Right renal cortex interstitium (tissue), 3 donors: ENCODE measurements at places on chromosomes 1 and 21. TPM values are rescaled to one million over a fixed set of nuclear protein-coding genes. Genes with fewer than 3 reads are reported as not detected.

DNA sequence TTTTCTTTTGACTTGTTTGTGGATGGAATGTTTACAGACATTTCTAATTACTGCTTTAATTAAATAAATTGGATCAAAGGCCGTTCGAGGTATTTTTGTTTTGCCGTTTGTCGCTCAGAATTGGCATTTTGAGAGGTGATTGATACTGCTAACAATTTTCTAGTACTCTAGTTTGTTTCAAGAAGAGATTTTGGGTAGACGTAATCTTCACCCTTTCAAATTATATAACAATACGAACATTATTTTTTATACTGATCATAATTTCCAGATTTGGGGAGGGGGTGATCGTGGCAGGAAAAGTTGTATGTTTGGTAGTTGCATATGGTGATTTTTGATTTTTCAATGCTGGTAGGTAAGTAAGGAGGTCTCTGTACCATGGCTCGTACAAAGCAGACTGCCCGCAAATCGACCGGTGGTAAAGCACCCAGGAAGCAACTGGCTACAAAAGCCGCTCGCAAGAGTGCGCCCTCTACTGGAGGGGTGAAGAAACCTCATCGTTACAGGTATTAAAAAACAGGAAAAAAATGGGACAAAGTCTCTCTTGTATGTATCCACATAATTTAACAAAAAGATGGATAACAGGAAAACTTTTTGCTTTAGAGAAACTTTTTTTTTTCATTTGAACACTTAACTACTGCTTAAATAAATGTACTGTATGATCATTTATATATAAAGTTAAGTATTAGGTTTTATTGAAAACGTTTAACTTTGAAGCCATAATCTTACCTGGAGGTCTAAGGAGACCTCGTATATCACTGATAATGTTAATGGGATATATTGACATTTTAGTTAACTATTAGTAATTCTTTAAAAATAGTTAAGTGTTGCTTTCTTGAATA is 1.7 kb downstream of the H3-3A start:
- no peak for DNase-seq

DNA sequence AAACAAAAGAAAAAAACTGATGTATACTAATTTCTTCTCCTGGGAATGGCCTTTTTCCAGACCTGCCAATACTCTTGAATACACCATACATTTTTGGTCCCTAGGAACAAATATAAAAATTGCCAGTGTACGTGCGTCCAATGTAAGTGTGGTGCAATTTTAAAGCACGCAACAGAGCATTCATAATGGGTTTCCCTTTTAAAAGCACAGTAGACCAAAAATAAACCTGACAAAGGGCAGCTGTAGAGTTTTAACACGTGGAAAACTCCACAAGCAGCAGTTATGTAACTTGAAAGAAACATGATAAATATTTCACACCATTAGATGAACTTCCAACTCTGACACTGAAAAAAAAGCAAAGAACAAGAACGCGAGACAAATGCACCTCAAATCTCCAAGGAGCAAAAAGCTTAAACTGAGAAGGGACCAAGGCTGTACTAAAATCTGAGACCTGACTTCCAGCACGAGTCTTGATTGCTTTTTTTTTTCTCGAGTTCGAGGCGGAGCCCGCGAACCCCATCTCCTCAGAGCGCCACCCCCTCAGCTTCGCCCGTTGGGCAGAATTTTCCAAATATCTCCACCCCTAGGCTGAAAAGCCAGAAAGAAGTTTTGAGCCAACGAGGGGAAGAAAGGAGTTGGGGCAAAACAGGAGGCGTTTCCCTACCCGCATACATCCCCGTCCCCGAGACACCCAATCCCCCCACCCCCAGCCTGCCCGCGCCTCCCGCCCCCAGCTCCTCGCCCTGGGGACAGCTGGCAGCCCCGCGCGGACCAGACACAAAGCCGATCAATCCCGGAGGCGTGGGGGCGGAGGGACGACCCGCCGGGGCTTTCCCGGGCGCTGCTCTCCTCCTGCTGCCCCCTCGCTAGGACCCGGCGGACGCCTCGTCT is at the start of gene JAM2:
Gene JAM2 (plus strand): TSS at position 599 of the 891 bp plus-strand sequence. CDS start 564 bp downstream, outside the sequence.
- peak; percentile 26 for DNase-seq

GRCh38 chr1:100613817-100614559 is 76.0 kb downstream of the GPR88 start:
- DNase-seq = no peak

GRCh38 chr1:5623399-5623798 is 368.8 kb downstream of the NPHP4 start:
- no peak for DNase-seq

DNA sequence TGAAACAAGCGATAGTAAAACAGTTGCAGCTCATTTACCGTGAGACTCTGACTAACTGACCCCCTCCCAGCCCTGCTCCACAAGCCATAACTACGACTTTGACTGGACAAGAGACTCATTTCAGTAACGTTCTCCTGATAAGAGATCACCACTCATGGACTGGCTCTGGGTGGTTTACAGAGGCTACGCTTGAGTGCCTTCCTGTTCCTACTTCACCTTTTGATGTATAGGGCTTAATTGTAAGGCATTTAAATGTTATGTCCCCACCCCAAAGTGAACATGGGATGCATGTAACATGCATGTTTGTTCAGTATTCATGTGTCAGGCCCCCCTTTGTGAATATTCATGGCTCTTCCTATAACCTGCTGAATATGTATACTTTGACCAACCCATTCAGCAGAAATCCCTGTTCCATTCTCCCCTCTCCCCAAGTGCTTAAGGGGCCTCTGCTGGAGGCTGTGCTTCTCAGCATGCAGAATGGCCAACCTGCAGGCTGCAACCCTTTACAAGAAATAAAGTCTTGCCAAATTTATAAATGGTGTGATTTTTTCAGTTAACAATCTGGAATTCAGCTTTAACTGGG is 50.7 kb upstream of the SPOCD1 start:
- no peak for DNase-seq

DNA sequence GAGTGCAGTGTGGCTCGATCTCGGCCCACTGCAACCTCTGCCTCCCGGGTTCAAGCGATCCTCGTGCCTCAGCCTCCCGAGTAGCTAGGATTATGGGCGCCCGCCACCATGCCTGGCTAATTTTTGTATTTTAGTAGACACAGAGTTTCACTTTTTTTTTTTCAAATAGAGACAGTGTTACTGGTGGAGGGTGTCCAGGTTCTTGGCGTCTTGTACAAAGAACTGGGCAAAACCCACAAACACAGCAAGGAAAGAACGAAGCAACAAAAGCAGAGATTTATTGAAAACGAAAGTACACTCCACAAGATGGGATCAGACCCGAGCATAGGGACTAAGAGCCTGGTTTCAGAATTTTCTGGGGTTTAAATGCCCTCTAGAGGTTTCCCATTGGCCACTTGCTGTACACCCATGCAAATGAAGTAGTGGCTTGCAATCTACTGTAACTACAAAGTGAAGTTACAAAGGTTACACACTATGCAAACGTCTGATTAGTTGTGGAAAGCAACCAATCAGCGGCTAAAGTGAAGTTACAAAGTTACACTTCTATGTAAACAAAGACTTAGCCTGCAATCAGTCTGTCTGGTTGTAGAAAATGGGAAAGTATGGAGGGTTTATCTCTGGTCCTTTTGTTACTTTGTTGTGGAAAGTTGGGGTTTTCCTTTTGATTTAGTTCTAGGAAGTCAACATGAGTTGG is 199.1 kb downstream of the DYRK1A start:
- DNase-seq = no peak

GRCh38 chr1:110607536-110608230 is 1.5 kb upstream of the KCNA2 start:
- no peak for DNase-seq

GRCh38 chr1:151783796-151784195 is 6.5 kb downstream of the TDRKH start:
- no peak for DNase-seq

The FCRL2 gene
- polyA plus RNA-seq = not detected

The ELF3 gene
- polyA plus RNA-seq = 39.6 TPM

The CEPT1 gene
- polyA plus RNA-seq = 47.5 TPM

The GJA8 gene
- 0.53 TPM for polyA plus RNA-seq

The HES4 gene
- 17.3 TPM for polyA plus RNA-seq

The KPRP gene
- not detected for polyA plus RNA-seq

The SPRR1B gene
- polyA plus RNA-seq = not detected
